ENCODE measurements at places on chromosomes 1 and 21.

GRCh38 chr1:202974856-202975255 lies 7.8 kb upstream of the CYB5R1 start:
- no peak for DNase-seq

GRCh38 chr1:58789996-58790660 lies 6.3 kb upstream of the JUN start:
- no peak for DNase-seq

DNA sequence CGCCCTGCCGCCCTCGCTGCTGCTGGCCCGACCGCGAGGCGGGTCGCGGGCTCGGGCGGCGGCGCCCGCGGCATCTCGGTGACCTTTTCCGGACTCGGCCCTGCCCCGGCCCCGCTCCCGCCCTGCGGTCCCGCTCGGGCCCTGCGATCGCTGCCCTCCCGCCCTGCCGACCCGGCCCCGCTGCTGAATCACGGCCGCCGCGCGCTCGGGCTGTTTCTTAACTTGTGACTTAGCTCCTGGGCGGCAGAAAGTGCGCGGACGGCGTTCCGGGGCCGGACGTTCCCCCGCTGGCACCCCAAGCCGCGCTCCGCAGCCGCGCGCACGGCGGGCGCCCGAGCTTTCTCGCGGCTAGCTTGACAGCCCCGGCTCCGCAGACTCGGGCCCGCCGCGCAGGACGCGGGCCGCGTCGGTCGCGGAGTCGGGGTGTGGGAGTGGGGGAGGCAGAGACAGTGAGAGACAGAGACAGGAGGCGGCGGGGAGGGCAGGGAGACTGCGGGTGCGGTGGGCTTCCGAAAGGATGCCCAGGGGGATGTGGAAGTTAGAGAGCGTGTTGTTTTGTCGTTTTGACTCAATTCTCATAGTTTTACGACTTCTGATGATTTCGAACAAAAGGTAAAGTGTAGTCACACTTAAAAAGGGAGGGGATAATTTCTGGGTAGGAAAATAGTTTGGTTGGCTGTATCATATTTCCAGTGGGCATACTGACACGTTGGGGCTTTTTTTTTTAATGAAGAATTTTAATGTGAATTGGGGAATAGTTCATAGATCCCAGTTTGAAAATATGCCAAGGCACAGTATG lies 49.8 kb downstream of the PRDM2 start:
- DNase-seq = peak; percentile 42

DNA sequence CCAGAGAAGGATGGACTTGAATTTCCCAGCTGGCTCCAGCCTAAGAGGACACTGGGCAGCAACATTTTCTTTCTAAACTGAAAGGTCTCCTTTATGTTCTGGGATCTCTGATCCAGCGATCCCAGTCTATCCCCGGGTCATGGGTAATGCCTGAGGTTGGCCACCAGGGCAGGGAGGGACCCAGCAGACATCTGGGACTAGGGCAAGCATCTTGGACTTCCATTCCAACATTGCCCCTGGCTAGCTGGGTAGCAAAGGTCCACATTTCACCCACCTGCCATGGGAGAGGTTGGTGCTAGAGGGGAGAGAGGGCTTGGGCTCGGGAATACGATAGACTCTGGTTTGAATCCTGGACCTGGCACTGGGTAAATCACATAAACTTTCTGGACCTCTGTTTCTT lies 84.6 kb downstream of the LRRN2 start:
- peak; percentile 6 for DNase-seq

GRCh38 chr1:21937034-21937371 lies at the start of gene HSPG2:
HSPG2 (minus strand) TSS chr1:21937310; CDS start chr1:21937217, 93 bp downstream.
- DNase-seq = no peak

GRCh38 chr1:25549273-25550154 lies 6.1 kb downstream of the LDLRAP1 start:
- DNase-seq = peak; percentile 94

- no peak for DNase-seq
Observed at GRCh38 chr1:85615586-85616363, 35.2 kb downstream of the CCN1 start.

DNA sequence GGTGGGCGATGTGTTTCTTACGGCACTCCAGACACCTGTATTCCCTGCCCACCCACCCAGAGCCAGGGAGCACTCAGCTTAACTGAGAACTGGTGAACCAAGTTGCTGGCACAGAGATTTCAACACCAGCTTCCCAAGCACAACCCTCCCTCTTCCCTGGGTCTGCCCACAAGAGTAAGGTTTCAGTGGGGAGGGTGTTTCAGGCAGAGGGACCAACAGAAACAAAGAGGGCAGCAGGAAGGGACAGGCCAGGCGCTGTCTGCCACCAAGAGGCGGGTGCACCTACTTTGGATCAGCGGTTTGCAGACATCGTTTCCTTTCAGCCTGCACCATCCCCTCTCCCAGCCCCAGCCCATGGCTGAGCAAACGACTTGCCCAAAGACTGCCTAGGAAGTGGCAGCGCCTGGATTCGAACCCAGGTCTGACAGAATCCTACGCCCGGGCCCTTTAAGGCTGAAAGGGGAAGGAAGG lies 21.9 kb upstream of the ALDH4A1 start:
- DNase-seq = no peak

- DNase-seq = no peak
Observed at GRCh38 chr1:17016317-17016661, 4.6 kb upstream of the ATP13A2 start.

DNA sequence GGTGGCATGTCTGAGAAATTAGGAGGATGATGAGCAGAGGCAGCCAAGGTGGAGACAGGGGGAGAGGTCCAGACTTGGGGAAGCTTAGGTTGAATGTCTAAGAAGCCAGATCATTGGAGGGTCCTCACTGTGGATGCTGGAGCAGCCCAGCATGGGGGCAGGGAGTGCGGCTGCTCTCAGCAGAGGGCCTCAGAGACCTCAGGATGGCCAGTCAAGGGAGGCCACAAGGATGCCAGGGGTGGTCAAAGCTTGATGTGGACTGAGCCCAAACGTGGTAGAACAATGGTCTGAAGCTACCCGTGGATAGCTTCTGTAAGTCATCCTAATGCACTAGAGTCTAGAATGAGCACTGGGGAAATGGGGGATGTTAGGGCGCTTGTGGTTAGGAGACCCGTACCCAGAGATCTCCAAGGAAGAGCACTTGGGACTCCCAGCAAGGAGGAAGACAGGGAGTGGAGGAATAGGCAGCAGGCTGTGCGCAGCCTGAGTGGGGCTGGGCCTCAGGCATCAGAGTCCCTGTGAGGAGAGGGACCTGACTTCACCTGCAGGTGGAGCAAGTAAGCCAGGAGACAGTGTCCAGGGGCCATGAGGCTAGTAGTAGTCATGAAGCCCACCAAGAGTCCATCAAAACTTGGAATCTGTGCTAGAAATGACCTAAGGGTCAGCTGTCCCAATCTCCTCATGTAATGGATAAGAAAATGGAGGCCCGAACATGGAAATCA lies 4.3 kb upstream of the S100A9 start:
- DNase-seq = no peak

DNA sequence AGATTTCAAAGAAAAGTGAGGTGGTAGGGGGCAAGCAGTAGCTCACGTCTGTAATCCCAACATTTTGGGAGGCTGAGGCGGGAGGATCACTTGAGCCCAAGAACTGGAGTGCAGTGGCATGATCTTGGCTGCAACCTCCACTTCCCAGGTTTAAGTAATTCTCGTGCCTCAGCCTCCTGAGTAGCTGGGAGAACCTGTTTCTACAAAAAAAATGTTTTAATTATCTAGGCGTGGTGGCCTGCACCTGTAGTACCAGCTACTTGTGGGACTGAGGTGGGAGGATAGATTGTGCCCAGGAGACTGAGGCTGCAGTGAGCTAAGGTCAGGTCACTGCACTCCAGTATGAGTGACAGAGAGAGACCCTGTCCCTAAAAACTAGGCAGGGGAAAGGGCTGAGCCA lies 2.6 kb upstream of the TSPAN1 start:
- DNase-seq = no peak

GRCh38 chr1:167066333-167067122 lies 23.6 kb downstream of the GPA33 start:
- peak; percentile 66 for DNase-seq

DNA sequence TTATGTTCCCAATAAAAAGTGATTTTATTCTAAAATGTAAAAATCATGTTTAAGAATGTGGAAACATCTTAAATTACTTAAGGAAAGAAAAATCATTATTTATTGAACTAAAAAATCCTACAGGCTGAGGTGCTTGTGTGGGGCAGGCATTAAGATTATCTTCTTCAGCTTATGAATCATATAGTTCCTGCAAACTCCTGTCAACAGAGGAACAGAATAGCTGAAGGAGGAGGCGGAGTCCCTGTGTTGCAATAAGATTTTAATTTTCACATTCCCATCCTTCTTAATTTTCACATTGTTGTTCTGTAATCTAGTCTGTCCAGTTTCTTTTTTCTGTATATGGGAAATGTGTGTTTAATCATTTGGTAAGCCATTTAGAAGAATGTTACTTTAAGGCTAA lies 20.6 kb upstream of the OLFML3 start:
- no peak for DNase-seq

GRCh38 chr1:48898894-48899293 lies 122.2 kb upstream of the BEND5 start:
- DNase-seq = no peak

- no peak for DNase-seq
Observed at GRCh38 chr1:14442669-14443068, 155.8 kb upstream of the KAZN start.

GRCh38 chr1:82695443-82695842 lies 894.7 kb downstream of the ADGRL2 start:
- no peak for DNase-seq

GRCh38 chr21:44932408-44933181 lies 7.2 kb upstream of the SLX9 start:
- DNase-seq = no peak

DNA sequence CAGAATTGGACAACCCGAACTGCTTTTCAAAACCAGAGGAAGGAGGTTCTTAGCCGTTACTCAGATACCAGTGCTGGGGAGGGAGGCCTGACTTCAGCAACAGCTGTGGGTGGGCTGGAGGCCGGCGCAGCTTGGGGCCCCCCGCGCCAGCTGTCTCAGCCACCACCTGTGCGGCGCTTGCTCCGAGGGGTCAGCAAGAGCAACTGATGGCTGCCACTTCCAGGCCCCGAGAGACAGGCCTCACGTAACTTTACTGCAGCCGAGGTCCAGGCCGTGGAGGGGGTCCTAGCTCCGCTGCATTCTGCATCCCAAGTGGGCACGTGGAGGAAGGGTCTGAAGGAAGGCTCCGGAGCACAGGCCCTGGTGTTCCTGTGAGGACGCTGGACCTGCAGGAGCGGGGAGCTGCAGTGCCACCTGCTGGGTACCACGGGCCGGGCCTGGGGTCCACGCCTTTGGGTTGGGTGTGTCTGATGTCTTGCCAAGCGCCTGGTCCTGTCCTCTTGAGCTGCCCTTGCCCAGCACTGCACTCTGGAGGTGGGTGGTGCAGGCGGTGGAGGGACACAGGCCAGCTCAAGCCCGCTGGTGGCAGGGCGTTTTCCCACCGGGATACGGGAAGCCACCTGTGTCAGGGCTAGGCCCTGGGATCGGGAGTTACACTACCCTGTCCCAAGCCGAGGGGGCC lies 9.8 kb downstream of the THAP3 start:
- DNase-seq = peak; percentile 55

DNA sequence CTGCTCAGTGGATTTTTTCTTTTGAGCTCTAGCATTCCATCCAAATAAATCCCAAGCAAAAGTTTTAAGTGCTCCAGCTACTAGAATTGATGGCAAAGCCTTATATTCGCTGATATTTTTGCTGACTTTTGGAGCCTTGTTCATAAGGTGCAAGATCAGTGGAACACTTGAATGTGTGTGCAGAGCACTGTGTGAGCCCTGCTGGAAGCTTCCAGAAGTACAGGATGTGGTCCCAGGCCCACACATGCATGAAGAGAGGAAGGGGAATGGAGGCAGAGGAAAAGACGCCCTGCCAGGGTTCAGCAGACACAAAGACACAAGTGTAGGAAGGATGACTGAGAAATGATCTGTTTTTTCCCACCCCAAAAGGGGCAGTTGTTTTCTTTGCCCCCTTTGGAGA lies 169.4 kb downstream of the KCNJ6 start:
- DNase-seq = no peak

DNA sequence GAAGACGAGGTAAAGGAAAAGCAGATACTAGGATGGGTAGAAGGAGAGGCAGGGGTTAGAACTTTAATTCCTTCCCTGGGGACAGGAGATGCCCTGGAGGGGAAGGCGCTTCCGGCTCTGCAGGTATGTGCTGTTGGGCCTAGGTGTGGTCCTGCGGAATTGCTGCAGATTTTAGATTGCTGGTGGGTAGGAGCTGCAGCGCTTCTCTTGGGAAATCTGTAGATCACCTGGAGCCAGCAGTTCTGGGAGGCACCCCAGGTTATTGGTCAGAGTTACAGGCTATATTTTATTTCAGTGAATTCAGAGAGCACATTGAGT lies 1.1 kb downstream of the MGST3 start:
- DNase-seq = peak; percentile 52

GRCh38 chr21:33152732-33153130 lies 77.0 kb upstream of the IFNAR2 start:
- DNase-seq = no peak

DNA sequence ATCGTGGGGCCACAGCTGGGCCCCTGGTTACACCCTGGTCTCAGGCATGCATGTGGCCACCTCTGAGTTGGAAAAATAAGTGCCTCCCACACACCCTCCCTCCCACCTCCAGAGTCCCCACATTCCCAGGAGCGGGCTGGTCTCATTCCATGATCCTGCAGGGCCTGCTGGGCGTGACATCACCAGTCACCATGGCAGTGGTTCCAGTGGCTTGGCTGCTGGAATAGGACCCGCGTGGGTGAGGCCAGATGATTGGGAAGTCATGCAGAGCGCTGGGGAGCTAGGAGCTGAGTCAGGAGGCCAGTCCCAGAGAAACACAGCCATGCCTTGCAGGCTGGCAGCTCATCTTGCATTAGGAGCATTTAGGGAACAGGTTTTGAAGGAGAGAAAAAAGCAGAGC lies 125.4 kb upstream of the TMEM51 start:
- DNase-seq = peak; percentile 80

- DNase-seq = no peak
Observed at GRCh38 chr1:215665215-215665614, 98.1 kb downstream of the KCTD3 start.

GRCh38 chr1:198416296-198416695 lies 124.2 kb downstream of the ATP6V1G3 start:
- DNase-seq = no peak

DNA sequence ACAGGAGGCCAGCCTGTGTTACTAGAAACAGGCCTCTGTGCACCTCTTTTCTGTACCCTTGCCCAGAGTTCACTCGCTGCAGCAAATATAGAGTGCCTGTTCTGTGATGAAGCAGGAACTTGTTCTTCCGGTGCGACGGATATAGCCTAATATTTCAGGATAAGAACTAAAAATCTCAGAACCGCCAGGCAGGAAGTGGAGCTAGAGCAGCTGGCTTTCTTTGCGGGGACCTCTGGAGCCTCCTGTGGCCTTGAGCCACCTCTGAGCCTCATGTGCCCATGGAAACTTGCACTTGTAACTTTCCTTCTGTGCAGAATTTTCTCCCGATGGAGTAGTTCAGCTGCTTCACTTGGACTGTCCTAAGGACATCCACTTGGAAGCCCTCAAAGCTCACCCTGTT lies 44.5 kb upstream of the VAMP3 start:
- DNase-seq = no peak

- no peak for DNase-seq
Observed at GRCh38 chr1:212591922-212592321, 16.6 kb upstream of the ATF3 start.
